ENCODE measurements at places on chromosomes 11 and 22. TPM values are rescaled to one million over a fixed set of nuclear protein-coding genes. Genes with fewer than 3 reads are reported as not detected.

PIH1D2 gene
- 1.5 TPM for total RNA-seq

C22orf31 gene
- not detected for total RNA-seq

GLYATL1 gene
- not detected for total RNA-seq

INPP5J gene
- 0.19 TPM for total RNA-seq

- no peak for DNase-seq
Measured at GRCh38 chr22:40241200-40241763, 63.6 kb downstream of the TNRC6B start.

- no peak for DNase-seq
Measured at GRCh38 chr11:93082900-93083299, 113.4 kb downstream of the MTNR1B start.

DNA sequence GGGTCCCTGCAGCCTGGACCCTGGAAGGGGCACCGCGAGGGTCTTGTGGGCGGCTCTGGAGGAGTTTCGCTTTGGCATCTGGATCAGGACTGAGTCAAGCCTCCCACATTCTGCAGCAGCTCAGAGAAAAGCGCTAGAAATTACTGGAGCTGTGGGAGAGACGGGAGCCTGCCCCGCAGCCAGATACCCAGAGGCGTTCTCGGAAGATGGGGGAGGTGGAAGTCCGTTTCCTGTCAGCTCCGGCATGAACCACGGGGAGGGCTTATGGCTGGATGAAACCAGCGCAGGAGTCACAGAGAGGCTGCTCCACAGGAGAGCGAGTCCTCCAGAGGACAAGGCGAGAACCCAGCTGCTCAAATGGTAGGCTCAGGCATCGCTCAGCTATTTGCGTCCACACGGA is 379.3 kb downstream of the OPCML start:
- no peak for DNase-seq

- DNase-seq, result no peak
Measured at GRCh38 chr11:27926981-27927481, 180.9 kb downstream of the KIF18A start.

DNA sequence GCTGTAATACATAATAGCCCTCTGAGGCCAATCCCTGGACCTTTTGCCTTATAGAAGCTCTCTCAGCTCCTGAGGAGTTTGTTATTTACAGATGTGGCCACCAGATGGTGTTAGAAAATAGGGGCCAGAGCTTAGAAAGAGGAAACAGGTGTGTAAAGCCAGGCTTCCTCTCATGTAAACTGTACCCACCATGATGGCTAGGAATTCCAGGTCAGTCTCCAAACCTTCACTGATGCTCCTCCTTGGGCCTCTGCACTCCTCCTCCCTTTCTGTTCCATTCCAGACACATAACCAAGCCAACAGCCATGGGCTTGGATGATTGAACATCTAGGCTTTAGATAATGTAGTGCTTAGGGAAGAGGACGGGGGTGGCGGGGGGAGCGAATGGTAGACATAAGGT is 39.7 kb downstream of the USP35 start:
- no peak for DNase-seq
